ENCODE measurements at places on chromosomes 7 and 10. TPM values are rescaled to one million over a fixed set of nuclear protein-coding genes. Genes with fewer than 3 reads are reported as not detected.
A peak's percentile ranks its signal among the peaks of the same experiment; 100 is the strongest.

DNA sequence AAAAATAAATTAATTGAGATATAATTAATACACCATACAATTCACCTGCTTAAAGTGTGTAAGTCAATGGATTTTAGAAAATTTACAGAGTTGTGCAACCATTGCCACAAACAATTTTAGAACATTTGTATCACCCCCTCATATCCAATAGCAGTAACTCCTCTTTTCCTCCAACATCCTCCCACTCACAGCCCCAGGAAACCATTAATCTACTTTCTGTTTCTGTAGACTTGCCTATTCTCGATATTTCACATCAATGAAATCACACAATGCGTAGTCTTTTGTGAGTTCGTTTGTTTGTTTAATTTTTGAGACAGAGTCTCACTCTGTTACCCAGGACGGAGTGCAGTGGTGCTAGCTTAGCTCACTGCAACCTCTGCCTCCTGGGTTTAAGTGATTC is 13.7 kb upstream of the HERC4 start:
- DNase-seq: no peak

GRCh38 chr10:3330663-3331062 is 158.1 kb upstream of the PITRM1 start:
- DNase-seq: no peak

LRRC17 gene
- total RNA-seq: 1.6 TPM

FKBP6 gene
- not detected for total RNA-seq

GRCh38 chr7:54811041-54811845 is 52.2 kb upstream of the SEC61G start:
- DNase-seq: no peak

PKD2L1 gene
- 0.14 TPM for total RNA-seq

UCMA gene
- not detected for total RNA-seq

MMP21 gene
- total RNA-seq: 0.17 TPM

TMEM229A gene
- 0.23 TPM for total RNA-seq

OR6V1 gene
- not detected for total RNA-seq

CCDC136 gene
- total RNA-seq: 0.59 TPM

DNA sequence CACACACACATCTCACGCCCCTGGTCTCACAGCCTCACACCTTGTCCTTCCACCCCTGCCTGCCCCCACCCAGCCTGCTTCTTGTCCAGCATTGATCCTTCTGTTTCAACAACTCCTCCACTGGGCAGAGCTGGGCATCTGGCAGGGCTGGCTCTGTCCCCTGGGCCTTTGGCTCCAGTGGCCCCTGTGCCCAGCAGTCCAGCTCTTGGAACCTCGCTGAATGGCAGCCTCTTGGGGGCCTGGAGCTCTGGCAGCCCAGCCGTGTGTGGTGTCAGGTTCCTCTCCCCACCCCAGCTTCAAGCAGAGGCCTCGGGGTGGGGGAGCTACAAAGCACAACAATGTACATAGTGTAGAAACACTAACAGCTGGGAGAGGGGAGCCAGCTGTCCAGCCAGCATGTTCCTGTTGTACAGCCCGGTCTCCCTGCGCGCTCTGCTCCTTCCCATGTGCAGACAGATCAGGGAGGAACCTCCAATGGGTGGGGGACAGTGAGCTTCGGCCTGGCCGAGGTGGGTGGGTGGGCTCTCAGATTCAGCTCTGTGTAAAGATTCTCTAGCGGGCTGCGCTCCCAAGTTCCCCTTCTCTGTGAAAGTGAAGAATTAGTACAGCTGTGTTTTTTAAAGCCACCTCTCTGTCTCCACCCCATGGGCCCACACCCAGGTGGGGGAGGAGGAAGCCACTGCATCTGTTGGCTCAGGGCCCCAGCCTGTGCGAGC is 19.4 kb downstream of the ZMIZ2 start:
- DNase-seq: peak; percentile 58

- DNase-seq: no peak
Observed at GRCh38 chr7:65225422-65226006, 148.1 kb upstream of the ZNF92 start.

DNA sequence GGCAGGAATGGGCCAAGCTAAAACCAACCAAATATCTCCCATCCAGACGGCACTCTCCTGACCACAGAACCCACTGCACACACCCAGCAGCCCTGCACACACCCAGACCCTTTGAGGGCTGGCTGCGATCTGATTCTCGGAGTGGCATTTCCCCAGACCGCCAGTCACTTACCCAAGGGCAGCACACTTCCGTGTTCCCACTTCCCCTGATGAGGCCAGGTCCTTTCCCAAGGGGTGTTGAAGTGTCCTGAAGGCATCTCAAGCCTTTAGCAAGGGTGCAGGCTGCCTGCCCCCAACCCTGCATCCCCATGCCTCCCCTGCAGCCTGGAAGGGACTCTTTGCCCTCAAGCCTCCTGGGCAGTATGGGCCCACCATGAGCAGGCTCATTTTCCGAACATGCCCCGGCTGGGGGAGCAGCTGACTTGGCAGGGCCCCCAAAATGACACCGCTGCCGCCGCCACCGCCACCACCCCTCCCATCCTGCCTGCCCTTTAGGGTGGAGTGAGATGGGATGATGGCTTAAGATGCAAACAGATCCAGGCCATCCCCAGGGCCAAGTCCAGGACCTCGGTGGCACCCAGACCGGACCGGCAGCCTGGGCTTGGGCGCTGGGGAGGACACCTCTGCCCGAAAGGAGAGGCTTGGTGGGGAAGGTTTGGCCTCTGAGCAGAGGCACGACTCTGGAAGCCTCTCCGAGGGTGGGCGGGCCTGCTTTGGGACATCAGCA is 159.8 kb downstream of the NRF1 start:
- DNase-seq: no peak

GRCh38 chr7:22572937-22573336 is 72.9 kb upstream of the STEAP1B start:
- DNase-seq: no peak

GRCh38 chr10:106955133-106955532 is 209.4 kb downstream of the SORCS1 start:
- no peak for DNase-seq

ZNF800 gene
- total RNA-seq: 14.1 TPM

AOAH gene
- total RNA-seq: 7.2 TPM

EBLN1 gene
- total RNA-seq: not detected

DNA sequence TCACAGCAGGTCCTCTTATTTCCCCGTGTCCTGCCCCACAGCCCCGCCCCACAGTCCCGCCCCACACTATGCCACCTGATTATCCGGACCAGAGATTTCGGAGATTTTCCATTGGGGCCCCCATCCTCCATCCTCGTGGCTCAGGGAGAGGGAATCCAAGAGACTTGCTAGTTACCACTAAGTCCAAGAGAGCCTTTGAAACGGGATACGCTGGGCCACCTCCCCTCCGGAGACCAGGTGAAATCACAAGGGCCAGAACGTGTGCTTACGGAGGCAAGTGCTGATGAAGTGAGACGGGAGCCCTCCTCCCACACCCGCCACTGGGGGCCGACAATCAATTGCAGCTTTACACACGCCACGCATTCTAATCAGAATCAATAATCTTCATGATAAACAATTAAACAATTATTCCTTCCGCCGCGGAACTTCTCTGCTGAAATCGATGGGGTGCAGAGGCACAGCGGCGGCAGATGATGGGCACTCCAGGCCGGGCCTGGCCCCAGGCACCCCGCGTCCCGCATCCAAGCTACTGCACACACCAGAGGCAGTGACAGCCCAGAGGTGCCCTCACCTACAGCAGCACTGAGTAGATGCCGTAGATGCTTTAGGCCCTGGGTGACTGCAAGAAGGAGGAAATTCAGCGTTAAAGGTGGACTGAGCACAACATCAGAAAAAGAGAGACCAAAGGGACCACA is 534.0 kb upstream of the FOXK1 start:
- no peak for DNase-seq

DNA sequence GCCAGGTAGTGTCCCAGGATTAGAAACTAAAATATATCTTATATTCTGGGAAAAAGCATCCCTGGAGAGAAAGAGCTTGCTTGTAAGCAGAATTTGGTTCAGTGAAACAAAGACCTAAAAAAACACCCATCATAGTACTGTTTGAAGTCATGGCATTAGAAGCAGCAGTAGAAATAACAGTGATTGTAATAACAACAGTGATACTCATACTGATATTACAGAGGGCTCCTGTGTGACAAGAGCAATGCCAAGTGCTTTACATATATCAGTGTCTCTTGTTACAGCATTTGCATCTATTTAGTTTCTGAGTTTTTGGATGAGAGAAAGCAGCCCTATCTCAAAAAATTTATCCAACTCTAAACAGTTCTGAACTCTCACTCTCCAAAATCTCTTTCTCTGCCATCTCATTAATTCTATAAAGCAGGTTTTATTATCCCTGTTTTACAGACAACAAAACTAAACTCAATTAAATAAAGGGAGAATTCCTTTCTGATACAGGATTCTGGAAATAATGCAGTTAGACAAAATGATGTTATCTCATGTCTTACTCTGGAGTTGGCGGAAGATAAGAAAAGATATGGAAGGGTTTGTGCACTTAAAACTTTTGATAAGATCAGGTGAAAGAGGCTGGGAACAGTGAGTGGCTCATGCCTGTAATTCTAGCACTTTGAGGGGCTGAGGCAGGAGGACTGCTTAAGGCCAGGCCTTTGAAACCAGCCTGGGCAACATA is 146.5 kb upstream of the AOAH start:
- no peak for DNase-seq

SLC13A1 gene
- not detected for total RNA-seq

DNA sequence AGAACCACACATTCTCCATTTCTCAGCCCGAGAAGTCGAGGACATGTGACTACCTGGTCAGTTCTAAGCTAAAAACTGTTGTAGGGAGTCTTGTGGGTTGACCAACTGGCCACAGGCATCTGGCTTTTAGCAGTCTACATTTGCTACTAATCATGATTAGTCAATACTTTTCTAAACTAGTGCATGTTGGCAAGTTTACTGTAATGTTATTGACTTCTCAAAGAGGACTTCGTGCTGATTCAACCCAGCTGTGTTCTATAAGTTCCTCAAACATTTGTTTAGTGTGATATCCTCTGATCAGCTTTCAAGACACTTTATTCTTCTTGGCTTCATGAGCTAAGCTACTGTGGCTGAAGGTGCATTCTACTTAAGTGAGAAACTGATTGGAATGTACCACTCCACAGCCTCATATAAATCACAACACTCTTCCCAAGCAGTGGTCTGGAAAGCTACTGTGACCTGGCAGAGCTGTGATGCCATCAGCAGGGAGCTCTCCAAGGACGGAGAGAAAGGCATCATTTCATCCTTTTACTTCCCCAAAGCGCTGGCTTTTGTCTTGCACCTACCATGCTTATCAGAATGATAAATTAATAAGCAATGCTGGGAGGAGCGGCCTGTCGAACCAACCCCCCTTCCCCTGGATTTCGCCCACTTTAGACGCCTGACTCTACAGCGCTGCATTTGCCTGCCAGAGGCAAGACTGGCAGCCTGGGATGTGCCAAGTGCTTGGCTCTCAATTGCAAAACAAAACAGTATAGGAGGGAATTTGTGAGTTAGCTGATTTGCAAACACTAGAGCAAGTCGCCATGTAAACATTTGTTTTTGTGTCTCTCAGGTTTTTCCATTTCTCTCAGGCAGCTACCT is 206.7 kb upstream of the PLXNA4 start:
- no peak for DNase-seq

DNA sequence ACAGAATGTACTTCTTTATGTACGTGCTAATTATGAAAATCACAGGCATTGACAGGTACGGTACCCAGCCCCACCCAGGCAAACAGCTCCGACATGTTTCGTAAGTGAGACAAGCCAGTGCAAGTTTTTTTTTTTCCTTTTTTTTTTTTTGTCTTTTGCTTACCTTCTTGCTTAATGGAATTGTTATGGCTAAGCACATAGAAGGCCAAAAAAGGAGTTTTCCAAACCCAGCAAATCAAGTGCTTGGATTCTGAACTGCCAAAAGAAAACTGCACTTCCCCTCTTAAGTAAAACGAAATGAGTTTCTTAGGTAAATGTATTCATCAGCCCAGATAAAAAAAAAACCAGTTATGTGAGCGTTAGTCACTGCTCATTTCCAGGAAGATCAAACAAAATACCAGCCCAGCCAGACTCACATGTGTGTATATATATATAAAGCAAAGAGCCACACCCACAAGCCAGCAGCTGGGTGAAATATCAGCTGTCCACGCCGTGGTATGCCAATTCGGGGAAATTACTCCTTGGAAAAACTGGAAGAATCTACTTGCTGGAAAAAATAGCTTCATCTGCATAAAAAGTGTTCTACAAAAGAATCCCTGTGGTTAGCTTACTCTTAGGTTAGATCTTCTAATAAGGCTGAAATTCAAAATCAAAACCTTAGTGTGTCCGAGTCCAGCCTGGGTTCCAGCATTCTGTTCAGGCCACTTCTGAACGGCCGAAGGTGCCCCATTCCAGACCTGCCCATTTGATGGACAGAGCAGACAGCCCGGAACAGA is 8.0 kb downstream of the KLF6 start:
- DNase-seq: no peak

TRDMT1 gene
- total RNA-seq: 2.4 TPM

GRCh38 chr7:64654796-64655548 is 11.0 kb upstream of the ZNF107 start:
- no peak for DNase-seq

DNA sequence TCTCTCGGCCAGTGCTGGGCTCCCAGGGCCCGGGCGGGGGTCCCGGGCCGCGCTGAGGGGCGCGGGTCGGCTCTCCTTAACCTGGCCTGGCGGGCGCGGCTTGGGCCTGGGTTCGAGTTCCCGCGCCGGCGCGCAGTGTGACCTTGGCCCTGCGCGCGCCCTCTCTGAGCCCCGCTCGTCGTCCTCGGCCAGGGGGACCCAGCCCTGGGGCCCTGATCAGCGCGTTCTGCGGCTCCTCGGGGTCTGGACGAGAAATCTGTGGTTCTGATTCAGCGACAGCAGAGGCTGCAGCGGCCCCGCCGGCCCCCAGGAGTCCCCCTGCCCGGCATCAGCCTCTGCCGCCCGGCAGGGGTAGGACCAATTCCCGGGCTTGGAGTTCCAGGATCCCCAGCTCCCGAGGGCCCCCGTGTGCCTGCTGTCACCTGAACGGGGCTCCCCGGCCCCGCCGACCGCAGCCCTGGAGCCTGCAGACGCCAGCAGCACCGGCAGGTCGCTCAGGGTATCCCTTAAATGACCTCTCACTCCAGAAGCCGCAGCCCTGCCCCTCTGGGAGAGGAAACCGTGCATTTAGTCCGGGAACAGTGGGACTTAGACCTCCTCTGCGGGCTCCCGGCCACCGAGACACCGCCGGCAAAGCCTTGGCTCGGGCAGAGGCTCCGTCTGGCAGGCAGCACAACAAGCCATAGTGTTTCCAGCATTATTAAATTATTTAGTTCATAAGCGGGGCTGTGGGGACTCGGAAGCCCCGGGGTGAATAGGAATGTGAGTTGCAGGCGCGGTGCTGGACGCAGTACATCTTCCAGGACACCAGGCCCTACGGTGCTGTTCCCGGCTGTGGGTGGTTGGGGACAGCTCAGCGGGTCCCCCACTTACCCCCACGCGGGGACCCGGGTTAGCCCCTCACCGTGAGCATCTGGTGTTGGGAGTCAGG is 572 bp downstream of the CHST12 start:
- peak; percentile 54 for DNase-seq

GRCh38 chr7:140996-141395 is 51.4 kb upstream of the FAM20C start:
- no peak for DNase-seq

GRCh38 chr10:21144047-21144446 is 246.9 kb upstream of the NEBL start:
- no peak for DNase-seq

- no peak for DNase-seq
Observed at GRCh38 chr10:131062621-131063260, 248.8 kb downstream of the TCERG1L start.

- DNase-seq: no peak
Observed at GRCh38 chr7:44750921-44751571, 2.4 kb downstream of the ZMIZ2 start.

- no peak for DNase-seq
Observed at GRCh38 chr10:112139176-112139575, 44.4 kb downstream of the GPAM start.

Measured in liver (tissue), 10 donors.